ENCODE measurements at places on chromosomes 13 and 19. TPM values are rescaled to one million over a fixed set of nuclear protein-coding genes. Genes with fewer than 3 reads are reported as not detected.

- no peak for DNase-seq
Observed at GRCh38 chr19:56919308-56919995, 78.9 kb upstream of the PEG3 start.

DNA sequence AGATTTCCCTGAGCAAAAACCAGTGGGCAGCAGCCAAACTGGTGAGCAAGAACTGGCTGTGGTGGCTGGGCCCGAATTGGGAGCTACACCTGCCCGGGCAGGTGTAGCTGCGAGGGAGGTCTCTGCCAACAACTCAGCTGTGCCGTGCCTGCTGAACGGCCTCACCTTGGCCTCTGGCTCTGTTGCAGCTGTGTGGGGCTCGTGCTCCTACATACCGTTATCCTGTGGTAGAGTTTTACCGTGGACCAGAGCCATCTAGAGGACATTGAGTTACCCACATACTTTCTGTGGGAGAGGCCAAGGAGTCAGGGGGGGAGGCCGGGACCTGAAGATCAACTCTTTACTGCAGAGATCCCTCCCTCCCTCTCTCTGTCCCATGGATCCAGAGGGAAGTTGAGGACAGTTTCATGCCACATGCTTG is 113.2 kb downstream of the TM9SF2 start:
- DNase-seq, result no peak

DNA sequence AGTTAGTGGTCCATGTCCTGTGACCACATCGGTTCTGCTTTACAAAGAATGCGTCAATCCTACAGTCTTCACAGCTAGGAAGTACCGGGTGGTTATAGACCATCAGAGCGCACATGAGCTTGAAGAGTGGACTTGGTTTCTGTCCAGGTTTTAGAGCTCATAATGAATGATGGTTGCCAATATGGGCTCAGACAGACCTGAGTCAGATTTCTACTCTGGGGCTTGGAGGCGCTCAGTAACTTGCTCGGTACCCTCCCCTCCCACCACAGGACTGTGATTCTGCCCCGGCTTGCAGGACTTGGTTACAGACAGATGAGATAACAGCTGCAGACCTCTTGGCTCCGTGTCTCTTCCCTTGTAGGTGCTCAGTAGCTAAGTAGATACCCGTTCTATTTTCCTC is 284.7 kb downstream of the TSHZ3 start:
- no peak for DNase-seq

- no peak for DNase-seq
Observed at GRCh38 chr13:97423300-97424045, 10.5 kb upstream of the RAP2A start.

DNA sequence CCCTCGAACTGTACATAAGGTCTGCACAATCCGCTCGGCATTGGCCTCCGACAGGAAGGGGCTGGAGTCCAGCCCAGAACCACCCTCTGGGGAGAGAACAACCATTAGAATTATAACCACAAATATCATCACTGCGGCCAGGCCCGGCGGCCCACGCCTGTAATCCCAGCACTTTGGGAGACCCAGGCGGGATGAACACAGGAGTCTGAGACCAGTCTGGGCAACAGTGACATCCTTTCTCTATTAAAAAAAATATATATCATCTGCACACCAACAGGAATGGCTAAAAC is 11.4 kb downstream of the COQ8B start:
- no peak for DNase-seq

- no peak for DNase-seq
Observed at GRCh38 chr19:33520844-33521479, 629 bp downstream of the PEPD start.

DNA sequence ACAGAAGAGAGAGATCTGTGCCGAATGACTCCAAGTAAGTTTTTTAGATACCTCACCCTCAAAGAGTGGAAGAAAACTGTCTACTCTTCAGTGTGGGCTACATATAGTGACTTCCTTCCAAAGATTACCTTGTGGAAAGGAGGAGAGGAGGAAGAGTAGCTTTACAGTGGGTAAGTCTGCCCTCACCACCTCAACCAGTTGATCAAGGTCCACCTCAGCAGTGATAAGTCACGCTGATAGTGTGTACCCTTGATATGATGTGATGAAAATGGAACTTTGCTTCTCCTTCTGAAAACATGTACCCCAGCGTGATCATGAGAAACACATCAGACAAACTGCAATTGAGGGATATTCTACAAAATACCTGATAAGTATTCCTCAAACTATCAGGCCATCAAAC is 20.6 kb downstream of the KLF5 start:
- no peak for DNase-seq

GRCh38 chr13:102718746-102719145 is 23.9 kb upstream of the METTL21C start:
- DNase-seq, result no peak

DNA sequence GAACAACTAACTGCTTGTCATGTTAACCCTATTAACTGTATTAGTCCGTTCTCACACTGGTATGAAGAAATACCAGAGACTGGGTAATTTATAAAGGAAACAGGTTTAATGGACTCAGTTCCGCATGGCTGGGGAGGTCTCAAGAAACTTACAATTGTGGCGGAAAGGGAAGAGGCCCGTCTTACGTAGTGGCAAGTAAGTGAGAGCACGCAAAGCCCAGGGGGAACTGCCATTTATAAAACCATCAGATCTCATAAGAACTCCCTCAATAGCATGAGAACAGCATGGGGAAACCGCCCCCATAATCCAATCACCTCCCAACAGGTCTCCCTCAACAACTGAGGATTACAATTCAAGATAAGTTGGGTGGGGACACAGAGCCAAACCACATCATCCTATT is 34.7 kb downstream of the PHF11 start:
- DNase-seq, result no peak

DNA sequence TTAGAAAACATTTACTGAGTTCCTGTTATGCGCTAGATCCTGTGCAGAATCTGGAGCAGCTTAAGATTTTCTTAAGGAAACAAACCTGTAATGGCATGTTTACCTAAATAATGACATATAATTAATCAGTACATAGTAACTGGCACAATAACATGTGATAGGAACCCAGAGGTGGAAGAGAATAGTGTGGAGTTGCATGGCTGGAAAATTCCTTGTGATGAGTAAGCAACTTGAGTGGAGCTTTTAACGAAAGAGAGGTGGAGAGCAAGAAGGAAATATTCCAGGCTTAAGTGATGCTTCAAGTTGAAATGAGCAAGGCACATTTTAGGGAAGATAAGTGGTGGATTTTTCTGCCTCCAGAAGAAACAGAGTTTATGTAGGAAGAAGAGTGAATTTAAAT is 9.2 kb upstream of the GPC5 start:
- no peak for DNase-seq

DNA sequence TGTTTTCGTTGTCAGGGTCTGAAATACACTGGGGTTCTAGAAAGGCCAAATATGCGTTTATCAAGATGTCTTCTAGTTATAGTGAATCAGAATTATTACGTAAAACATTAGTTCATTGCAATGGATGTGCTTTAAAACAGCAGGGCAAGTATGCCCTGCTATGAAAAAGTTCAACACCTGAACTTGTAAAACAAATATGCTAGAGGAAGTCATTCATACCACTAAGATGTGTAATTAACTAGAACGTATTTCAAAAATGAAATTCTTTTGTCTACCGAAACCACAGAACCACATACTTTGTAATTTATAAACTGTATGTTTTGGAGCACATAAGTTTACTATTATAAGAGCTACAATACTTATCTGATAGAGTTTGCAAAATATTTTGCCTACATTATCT is 266.2 kb downstream of the KCTD12 start:
- DNase-seq, result no peak

DNA sequence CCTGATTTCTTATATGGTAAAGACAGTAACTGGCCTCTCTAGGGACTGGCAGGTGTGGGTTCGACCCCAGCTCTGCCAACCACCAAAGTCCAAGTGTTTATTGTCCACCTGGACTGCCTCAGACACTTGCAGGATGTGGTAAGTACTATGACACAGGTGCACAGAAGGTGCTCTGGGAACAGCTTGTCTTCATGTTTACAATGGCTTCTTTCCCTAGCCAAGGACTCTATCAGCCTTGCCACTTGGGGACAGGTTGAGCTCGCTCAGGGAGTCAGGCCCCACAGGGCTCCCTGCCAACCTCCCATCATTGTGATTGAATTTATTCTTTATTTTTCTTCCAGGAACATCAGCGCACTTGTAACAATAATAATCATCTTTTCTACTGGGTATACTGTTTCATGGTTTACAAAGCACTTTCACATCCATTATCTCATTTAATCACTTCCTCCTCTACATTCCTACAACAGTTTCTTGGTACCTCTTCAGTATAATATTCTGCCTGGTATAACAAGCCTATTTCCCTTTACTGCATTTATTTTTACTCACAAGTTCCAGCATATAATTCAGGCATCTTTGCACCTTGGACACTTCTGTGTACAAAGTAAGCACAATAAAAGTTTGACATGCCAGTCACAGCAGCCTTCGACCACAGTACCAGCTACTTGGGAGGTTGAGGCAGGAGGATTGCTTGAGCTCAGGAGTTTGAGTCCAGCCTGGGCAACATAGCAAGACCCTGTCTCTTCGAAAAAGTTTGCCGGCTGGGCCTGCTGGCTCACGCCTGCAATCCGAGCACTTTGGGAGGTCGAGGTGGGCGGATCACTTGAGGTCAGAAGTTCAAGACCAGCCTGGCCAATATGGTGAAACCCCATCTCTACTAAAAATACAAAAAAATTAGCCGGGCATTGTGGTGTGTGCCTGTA is 24.2 kb upstream of the GATAD2A start:
- peak; percentile 26 for DNase-seq

DNA sequence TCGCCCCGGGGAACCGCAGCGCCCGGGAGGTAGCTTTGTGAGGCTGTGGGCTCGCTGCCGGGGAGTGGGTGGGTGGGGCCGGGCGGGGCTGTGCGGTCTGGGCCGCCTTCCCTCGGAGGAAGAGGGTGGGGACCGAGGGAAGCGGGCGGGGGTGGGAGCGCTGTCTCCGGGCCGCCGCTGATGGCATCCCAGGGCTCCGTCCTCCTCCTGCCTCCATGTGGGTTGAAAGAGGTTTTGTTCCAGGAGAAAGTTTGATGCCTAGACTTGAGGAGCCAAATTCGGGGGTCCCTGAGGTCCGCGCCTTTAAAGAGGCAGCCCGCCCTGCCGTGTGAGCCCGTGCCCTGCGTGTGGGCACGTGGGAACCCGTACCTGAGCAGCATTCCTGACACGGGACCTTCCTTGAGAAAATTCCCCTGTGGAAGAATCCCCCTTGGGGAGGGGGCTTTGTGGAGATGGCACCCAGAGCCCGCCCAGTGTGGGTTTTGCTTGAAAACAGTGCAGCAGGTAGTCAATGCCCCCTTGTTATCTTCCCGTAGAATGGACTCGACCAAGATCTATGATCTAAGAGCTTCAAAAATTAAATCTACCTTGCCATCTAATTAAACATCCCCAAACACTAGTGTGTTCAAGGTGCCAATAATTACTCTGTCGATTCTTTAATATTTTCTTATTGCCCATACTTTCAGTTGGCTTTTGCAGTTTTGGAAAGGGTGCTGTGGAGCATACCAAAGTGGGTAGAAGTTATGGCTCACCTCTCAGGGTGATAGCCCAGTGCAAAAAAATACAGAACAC is 107.8 kb downstream of the RXFP2 start:
- no peak for DNase-seq

DNA sequence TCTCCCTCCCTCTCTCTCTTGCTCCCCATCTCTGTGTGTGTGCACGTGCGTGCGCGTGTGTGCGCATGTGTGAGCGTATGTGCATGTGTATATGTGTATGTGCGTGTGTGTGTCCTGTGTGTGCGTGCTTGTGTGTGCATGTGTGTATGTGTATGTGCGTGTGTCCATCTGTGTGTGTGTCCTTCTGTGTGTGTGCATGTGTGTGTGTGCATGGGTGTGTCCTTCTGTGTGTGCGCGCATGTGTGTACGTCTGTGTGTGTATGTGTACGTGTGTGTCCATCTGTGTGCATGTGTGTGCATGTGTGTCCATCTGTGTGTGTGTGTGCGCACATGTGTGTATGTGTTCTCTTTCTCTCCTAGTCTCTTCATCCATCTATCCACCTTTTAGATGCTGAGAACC is 12.2 kb downstream of the SLC8A2 start:
- no peak for DNase-seq

DNA sequence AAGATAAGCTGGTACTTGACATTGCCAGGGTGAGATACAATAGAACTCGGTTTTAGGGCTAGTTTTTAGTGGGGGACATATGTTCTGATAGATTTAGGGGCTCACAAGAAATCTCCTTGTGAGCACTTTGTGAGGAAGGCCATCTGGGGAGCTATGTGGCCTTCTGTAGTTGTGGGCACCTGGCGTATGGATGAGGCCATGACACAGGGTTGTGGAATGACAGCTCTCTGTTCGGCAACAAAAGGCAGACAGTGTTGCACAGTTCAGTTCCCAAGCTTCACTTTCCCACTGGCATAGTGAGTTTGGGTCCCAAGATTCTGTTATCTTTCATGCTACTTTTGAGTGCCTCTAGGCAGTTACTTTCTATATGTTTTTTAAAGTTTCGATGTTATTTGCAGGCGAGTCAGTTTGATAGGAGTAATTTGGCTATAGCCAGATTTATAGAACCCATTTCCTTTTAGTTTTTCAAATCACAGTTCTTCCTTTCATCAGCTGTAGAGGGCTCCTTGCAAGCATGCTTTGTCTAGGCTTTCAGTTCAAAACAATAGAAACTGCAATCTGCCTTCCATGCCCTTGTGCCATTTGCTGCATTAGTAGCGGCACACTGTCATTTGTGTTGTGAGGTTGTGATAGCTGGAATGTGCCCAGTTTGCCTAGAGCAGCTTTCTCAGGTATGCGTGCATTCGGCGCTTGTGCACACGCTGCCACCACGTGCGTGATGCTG is 70.6 kb upstream of the TEX29 start:
- DNase-seq, result no peak

HPN gene
- 21.4 TPM for total RNA-seq

BRME1 gene
- 2.6 TPM for total RNA-seq

OR7A5 gene
- not detected for total RNA-seq

TEAD2 gene
- 18.0 TPM for total RNA-seq

NAPSA gene
- total RNA-seq, result 8.1 TPM

B3GNT3 gene
- 243 TPM for total RNA-seq
